Activated T-cell treated with anti-CD3 and anti-CD28 coated beads, Interleukin-2, amount 50 U/mL, for 72 hours (primary cell): ENCODE measurements at places on chromosomes 5 and 9. TPM values are rescaled to one million over a fixed set of nuclear protein-coding genes. Genes with fewer than 3 reads are reported as not detected.

GRCh38 chr9:20043035-20043434, 254.2 kb upstream of the SLC24A2 start:
- peaks cover 40% of the 10 kb centered on the region for H3K4me1 ChIP-seq
- no peaks in the 10 kb centered on the region for H3K27me3 ChIP-seq
- H3K36me3 ChIP-seq = no peaks in the 10 kb centered on the region
- no peak for DNase-seq
- H3K27ac ChIP-seq = peak overlapping the region; percentile 54

GRCh38 chr5:1801222-1801966, at the start of gene NDUFS6:
TSS of gene NDUFS6 (plus strand) at chr5:1801407. CDS start at chr5:1801418, 11 bp downstream.
- peak within 1 kb of the TSS; percentile 90 for H3K27ac ChIP-seq
- H3K27me3 ChIP-seq = no peaks in the 10 kb centered on the region
- peaks cover 53% of the 10 kb centered on the region for H3K4me1 ChIP-seq

- no peaks in the 10 kb centered on the region for H3K27me3 ChIP-seq
- H3K4me1 ChIP-seq = peaks cover 9% of the 10 kb centered on the region
- DNase-seq = no peak
- no peak overlapping the region for H3K4me3 ChIP-seq
Observed at GRCh38 chr5:172920447-172920849, 38.8 kb upstream of the RPL26L1 start.

TEX48 gene
- total RNA-seq = 1.4 TPM

OLFM1 gene
- total RNA-seq = 0.70 TPM
